ENCODE measurements at places on chromosomes 7 and 10. TPM values are rescaled to one million over a fixed set of nuclear protein-coding genes. Genes with fewer than 3 reads are reported as not detected.

AGAP4 gene
- 18.4 TPM for total RNA-seq

RAMP3 gene
- total RNA-seq: not detected

DNA sequence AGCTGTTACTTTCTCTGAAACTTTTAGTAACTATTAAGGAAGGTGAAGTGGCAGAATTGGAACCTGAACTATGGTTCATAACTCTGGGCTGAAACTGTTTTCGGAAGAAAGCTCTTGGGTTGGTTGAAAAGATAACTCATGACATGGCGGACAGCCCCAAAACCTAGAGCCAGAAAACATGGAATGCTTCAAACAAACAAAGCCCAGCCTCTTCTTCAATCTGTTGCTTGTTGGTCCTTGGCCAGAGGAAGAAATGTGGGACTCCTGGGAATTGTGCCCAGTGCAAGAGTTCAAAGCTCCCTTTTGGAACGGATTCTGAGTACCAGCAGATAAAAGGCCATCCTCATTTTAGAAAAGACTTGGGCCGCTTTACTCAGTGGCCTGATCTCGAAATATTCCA lies 52.9 kb upstream of the CACNB2 start:
- H3K4me3 ChIP-seq: no peak overlapping the region
- no peak overlapping the region for H3K27ac ChIP-seq
- no peaks in the 10 kb centered on the region for H3K4me1 ChIP-seq
- H3K27me3 ChIP-seq: peaks cover 5% of the 10 kb centered on the region

DNA sequence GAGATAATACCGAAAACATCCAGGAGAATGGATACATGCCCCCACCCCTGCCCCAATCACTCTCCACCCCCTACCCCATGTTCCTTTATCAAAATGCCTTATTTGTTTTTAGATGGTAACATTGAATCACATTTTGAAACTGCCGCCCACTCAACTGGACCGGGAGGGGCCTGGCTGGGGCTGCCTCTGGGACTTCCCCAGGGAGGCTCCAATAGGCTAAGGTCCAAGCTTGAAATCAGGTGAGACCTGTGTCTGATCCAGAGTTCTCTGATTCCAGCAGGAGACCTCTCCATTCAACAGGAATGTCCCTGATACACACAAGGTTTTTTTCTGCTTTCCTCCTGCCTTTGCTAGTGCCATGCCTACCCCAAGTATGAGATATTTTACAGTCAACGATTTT lies 43.8 kb upstream of the ACSL5 start:
- H3K4me1 ChIP-seq: no peaks in the 10 kb centered on the region
- H3K4me3 ChIP-seq: no peak overlapping the region
- H3K27ac ChIP-seq: no peak overlapping the region
- no peak for DNase-seq
- H3K27me3 ChIP-seq: peaks cover 2% of the 10 kb centered on the region

GRCh38 chr10:80066809-80067208 lies 11.7 kb upstream of the TMEM254 start:
- H3K27ac ChIP-seq: no peak overlapping the region
- no peaks in the 10 kb centered on the region for H3K4me1 ChIP-seq
- no peaks in the 10 kb centered on the region for H3K36me3 ChIP-seq
- no peak for DNase-seq
- no peaks in the 10 kb centered on the region for H3K27me3 ChIP-seq

GRCh38 chr7:151558575-151558974 lies 38.9 kb upstream of the RHEB start:
- H3K4me3 ChIP-seq: no peak overlapping the region
- peaks cover 22% of the 10 kb centered on the region for H3K36me3 ChIP-seq
- no peak overlapping the region for H3K27ac ChIP-seq
- no peaks in the 10 kb centered on the region for H3K27me3 ChIP-seq
- DNase-seq: peak; percentile 62

DNA sequence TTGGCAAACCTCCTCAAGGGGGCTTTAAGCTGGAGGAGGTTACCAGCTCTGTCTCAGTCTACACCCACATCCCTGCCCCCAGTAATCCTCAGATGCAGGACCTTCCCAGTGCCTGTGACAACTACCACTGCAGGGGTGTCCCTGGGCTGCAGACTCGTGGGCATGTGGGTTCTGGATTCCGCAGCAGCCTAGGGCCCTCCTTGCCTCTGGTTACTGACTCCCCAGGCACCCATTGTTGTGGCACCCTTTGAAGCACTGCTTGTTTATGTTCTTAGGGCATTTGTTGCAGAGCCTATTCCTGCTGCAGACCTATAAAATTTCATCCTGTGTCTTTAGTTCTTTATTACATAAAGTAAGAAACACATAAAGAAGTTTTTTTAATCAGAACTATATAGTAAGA lies 51.1 kb upstream of the GJD4 start:
- H3K27me3 ChIP-seq: no peaks in the 10 kb centered on the region
- DNase-seq: no peak
- H3K4me3 ChIP-seq: no peak overlapping the region
- H3K36me3 ChIP-seq: no peaks in the 10 kb centered on the region
- peaks cover 26% of the 10 kb centered on the region for H3K4me1 ChIP-seq
- H3K27ac ChIP-seq: no peak overlapping the region

DNA sequence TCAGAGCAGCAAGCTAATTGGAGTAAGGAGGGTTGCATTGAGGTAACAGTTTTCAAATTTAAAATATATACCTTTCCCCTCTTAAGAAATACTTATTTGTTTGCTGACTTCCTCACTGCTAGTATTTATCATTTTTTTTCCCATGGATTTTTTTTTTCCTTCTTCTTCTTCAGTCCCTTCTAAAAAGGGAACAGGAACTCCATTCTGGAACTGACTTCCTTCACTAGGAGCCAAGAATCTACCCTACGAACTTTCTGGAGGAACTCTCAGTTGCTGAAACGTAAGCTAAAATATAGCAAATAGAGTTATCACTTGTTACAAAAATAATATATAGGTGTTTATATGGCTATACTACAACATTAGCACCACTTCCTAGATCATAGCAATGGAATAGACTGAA lies 95.4 kb downstream of the HGF start:
- DNase-seq: no peak
- no peak overlapping the region for H3K4me3 ChIP-seq
- no peak overlapping the region for H3K27ac ChIP-seq
- H3K27me3 ChIP-seq: no peaks in the 10 kb centered on the region
- H3K4me1 ChIP-seq: no peaks in the 10 kb centered on the region
- no peaks in the 10 kb centered on the region for H3K36me3 ChIP-seq

GRCh38 chr10:113610631-113611601 lies 52.9 kb downstream of the NRAP start:
- no peak overlapping the region for H3K4me3 ChIP-seq
- H3K36me3 ChIP-seq: no peaks in the 10 kb centered on the region
- no peak overlapping the region for H3K27ac ChIP-seq
- no peaks in the 10 kb centered on the region for H3K4me1 ChIP-seq
- DNase-seq: peak; percentile 44
- peaks cover 33% of the 10 kb centered on the region for H3K27me3 ChIP-seq

MTURN gene
- 8.4 TPM for total RNA-seq

DNA sequence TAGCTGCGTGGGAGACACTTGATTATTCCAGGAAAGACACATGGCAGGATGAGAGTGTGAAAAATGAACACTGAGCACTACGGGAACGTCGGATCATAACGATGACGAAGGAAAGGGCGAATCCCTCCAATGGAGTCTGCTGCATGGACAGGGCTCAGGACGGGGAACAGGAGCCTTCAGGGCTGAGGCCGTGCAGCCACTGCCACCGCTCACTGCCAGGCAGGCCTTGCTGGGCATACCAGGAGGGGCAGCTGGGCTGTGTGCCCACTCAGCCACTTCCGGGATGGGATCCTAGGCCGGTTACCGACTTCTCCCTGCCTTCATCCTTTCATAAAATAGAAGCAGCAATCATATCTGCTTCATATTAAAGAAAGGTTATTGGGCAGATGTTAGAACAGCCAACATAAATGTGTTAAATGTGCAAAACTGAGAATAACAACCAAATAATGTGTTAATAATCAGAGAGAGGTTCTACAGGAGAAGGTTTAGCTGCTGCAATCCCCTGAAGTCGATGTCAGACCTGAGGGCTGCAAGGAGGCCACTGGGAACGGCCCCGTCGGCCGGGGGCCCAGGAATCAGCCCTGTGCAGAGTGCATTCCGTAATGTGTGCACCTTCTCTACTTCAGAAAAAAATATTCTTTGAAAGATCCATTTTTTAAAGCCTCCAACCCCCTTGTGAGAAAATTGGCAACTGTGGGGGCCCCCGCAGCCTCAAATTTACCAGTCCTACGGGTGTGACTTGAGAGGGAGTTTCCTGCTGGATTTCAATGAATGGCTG lies 63.6 kb downstream of the ADARB2 start:
- H3K36me3 ChIP-seq: no peaks in the 10 kb centered on the region
- DNase-seq: no peak
- H3K4me1 ChIP-seq: no peaks in the 10 kb centered on the region
- no peak overlapping the region for H3K27ac ChIP-seq
- no peak overlapping the region for H3K4me3 ChIP-seq

GRCh38 chr7:91776171-91776570 lies 104.3 kb downstream of the MTERF1 start:
- H3K27me3 ChIP-seq: no peaks in the 10 kb centered on the region
- no peak overlapping the region for H3K4me3 ChIP-seq
- no peak overlapping the region for H3K27ac ChIP-seq
- H3K36me3 ChIP-seq: no peaks in the 10 kb centered on the region

Data from astrocyte (in vitro differentiated cells and primary cell).